ENCODE measurements at places on chromosomes 11 and 22. TPM values are rescaled to one million over a fixed set of nuclear protein-coding genes. Genes with fewer than 3 reads are reported as not detected.

Gene ART1
- total RNA-seq = not detected

Gene PACSIN2
- 71.3 TPM for total RNA-seq

Gene PHF21B
- not detected for total RNA-seq

Gene SESN3
- total RNA-seq = 2.4 TPM

Gene GUCY1A2
- 0.99 TPM for total RNA-seq

Gene HEPN1
- total RNA-seq = 0.09 TPM

Gene ZP1
- not detected for total RNA-seq

Gene IL10RA
- total RNA-seq = not detected

Gene CADM1
- total RNA-seq = 3.4 TPM

Gene SUSD2
- 0.09 TPM for total RNA-seq

Gene SMCO4
- total RNA-seq = 12.1 TPM

Gene EFCAB6
- 0.45 TPM for total RNA-seq

Gene PRG3
- total RNA-seq = not detected

Gene BTG4
- not detected for total RNA-seq

Gene SMIM38
- 0.09 TPM for total RNA-seq

Gene ANO3
- not detected for total RNA-seq

Gene SCGB1C1
- not detected for total RNA-seq

Gene PANX1
- 27.2 TPM for total RNA-seq

Gene C11orf87
- total RNA-seq = not detected

Gene H19
- 2.3 TPM for total RNA-seq

Gene HTR3A
- total RNA-seq = not detected

Gene OR4D10
- total RNA-seq = not detected

Gene OR52H1
- 0.19 TPM for total RNA-seq

Gene ROM1
- 7.3 TPM for total RNA-seq

Gene COMT
- total RNA-seq = 215 TPM

Gene NOX4
- total RNA-seq = 19.8 TPM

Gene MYOD1
- total RNA-seq = not detected

All from endothelial cell of coronary artery (primary cell).